ENCODE measurements at places on chromosomes 4 and X.

- peak; percentile 37 for DNase-seq
Measured at GRCh38 chrX:68978255-68978654, 149.4 kb downstream of the EFNB1 start.

GRCh38 chrX:101986586-101986985 is 54.8 kb upstream of the ZMAT1 start:
- DNase-seq = no peak

DNA sequence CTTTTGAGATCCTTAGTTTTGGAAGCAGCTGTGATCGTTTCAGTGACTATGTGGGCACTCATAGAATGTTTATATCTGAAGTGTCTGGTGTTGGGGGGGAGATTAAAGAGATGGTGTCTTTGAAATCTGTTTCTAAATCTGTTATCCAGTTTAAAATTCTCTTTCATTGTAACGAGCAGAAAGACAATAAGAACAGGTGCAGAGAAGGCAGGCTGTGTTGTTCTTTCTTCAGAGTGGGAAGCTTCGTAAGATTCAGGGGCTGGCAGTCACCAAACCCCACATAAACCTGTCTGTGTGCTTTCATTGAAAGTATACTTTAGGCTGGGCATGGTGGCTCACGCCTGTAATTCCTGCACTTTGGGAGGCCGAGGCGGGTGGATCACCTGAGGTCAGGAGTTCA is 16.3 kb upstream of the DHRSX start:
- DNase-seq = no peak

DNA sequence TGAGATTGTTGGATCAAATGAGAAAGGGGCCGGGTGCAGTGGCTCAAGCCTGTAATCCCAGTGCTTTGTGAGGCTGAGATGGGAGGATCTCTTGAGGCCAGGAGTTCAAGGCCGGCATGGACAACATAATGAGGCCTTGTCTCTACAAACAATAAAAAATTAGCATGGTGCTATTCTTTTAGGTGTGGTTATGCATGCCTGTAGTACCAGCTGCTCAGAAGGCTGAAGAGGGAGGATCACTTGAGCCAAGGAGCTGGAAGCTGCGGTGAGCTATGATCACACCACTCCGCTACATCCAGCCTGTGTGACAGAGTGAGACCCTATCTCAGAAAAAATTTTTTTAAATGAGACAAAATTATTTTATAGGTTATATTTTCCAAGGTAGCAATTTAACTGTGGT is 49.7 kb upstream of the TMEM150C start:
- no peak for DNase-seq

DNA sequence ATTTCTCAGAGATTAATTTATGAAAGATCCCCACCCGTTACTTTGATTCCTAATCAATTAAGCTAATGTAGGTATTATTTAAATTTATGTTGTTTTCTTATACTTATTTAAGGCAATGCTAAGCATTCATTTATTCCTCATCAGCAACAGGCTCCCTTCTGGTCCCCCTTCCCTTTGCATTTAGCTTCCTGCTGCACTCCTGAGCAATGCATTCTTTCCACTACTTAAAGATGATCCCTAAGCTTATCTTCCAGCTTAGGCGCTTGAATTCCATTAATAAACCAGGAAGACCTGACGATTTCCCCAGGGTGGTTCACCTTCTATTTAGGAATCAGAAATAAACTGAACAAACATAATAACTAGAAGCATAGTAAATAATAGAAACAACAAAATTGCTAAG is 1003.1 kb downstream of the FSTL5 start:
- no peak for DNase-seq

- no peak for DNase-seq
Measured at GRCh38 chr4:55127521-55127920, 2.1 kb upstream of the KDR start.

GRCh38 chr4:144310535-144310934 is 170.0 kb upstream of the GYPA start:
- no peak for DNase-seq

DNA sequence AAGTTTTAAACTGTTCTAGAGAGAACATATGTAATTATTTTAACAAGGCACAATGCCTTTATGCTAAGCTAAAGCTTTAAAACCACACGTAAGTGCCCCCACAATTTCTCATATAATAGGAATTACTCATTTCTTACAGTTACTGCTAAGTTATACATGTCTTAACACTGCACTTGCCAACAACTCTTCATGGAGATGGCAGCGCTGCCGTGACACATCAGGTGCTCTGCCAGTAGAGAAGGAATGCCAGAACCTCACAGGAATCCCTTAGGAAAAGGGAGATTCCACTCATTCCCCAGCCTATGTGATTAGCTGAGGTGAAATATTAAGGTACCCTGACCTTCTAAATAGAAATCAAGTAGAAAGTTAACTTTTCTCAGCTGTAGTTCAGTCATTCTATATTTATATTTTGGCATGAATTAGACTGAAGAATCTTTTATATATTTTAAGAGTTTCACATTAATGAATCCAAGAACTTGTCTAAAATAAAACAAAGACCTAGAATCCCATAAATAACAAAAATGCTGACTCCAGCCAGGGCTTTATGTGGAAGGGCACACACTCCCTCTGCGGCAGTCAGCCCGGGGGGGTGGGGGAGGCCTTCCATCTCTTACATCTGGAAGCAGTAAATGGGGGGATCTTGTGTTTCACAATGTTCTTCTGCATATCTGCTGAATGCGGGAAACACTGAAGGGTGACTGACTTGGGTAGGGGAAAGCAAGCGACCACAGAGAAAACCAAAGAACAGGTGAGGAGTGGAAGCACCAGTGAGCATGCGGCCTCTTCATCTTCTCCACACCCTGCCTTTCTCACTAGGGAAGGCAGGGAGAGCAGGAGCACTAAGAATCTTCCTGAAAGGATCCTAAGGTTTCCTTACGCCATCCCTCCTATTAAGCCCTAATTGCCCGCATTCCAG is 23.7 kb downstream of the ACSL1 start:
- no peak for DNase-seq

DNA sequence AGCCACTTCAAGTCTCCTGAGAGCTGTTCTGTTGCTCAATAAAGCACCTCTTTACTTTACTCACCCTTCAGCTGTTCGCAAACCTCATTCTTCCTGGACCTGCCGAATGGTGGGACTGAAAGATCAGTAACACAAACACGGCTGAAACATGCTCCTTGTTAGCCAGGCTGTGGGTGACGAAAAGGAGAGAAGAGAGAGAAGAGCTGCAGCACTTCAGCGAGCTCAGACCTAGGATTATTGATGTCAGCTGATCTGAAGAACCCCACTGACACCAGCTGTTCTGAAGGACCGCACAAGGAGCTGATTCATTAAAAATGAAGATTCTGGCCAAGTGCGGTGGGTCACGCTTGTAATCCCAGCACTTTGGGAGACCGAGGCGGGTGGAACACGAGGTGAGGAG is 2020.0 kb upstream of the ADGRL3 start:
- no peak for DNase-seq

DNA sequence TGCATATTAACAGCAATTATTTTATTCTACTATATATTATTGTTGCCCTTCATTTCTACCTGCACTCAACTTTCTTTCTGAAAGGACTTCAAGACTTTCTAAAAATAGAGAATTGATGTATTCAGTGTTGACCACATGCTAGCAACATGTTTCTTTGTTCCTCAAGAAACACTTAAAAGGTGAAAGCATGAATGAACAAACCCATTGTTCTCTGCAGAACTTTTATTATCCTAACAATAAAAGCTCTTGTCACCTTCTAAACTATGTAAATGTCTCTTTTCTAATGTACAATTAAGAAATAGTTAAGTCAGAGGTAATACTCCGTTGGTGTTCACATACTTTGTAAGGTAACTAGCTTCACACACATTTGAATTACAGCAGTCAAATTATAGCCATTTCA is 638.7 kb downstream of the FSTL5 start:
- DNase-seq = no peak

DNA sequence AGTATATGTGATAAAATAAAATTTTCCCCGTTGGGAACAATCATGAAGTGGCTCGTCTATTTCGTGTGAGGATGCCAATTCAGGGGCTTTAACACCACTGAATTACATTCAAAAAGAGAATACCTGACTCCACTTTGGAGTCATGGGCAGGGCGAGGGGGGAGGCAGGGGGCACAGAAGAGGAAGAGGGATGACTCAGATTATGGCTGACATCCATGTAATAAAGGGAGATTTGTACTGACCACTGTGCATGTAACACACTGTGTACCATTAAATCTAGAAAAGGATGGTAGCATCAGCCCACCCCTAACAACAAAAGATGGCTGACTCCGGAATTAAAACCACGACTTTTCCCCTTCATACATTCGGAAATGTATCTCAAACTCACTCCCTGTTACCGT is 1.3 kb downstream of the SLC9A7 start:
- DNase-seq = no peak

GRCh38 chr4:5785806-5786680 is 75.0 kb downstream of the EVC start:
- no peak for DNase-seq

GRCh38 chr4:94131212-94131611 is 76.5 kb upstream of the SMARCAD1 start:
- no peak for DNase-seq

- no peak for DNase-seq
Measured at GRCh38 chr4:94375364-94375763, 32.7 kb upstream of the HPGDS start.

DNA sequence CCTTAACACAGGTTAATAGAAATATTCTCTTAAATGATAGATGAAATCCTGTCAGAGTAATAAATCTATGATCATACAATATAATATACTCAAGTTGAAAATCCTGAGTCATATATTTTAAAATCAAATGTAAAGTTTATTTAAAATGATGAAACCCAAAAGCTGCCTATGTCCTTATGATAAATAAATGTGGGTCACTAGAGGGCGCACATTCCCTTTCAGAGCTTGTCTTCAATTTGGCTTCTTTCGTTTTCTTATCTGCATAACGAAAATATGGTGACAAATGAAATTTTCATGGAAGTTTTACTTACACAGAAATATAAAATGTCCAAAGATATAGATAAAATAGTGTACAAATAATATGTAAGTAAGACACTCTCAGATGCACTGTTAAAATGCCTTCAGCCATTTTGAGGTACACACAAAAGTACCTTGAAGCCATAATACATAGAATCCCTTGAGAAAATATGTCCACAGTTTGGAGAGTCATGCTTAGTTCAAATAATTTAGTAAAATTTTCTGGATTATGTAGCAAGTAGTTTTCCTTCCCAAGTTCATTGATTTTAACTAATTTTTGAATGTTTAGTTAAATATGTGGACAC is 680.4 kb downstream of the DMD start:
- DNase-seq = no peak

- no peak for DNase-seq
Measured at GRCh38 chr4:6900181-6900812, 9.3 kb upstream of the TBC1D14 start.

DNA sequence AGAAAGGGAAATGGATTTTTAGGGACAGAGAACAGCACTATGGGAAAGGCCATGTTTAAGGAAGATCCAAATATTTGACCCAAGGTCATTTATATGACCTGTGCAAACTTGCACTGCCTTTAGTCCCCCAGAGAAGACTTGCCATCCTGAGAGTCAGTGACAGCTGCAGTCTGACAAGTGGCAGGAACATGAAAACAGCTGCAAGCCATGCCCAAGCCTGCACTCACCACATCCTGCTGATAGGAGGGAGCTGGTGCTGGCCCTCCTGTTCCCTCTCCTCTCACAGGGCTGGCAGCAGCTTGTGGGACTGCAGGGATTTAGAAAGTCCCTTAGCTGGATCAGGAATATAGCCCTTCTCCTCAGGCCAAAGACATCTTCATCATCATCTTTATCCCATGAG is 187.7 kb downstream of the RAP1GDS1 start:
- DNase-seq = no peak

DNA sequence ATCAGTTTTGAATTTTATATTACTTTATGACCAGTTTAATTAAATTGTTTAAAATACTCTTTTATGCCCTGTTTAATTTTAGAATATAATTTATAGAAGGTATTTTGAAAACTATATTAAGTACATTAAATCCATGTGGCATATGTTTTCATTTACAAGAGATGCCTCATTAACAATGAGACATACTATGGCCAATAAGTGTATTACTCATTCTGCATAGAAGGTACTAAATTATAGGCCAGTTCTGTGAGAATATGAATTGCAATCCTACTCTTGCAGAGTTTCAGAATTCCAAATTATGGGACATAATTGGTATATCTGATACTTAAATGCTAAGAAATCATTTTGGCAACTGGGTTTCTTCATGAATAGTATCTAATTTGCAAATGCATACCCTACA is 951.1 kb downstream of the FAT4 start:
- no peak for DNase-seq

DNA sequence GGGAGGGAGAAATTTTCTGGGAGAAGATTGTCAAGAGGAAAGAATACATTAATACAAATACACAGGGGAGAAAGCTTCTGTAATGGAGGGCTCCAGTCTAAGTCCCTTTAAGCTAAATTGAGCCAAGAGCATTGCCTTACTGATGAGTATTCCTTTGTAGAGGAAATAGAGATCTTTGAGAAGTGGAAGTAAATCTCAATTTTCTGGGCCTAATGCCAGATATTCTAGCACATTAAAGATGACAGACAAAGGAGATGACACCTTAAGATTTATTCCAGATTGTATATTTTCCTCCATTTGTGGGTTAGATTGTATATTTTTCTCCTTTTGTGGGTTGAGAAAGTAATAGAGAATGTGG is 28.5 kb upstream of the SMAD1 start:
- no peak for DNase-seq

- DNase-seq = no peak
Measured at GRCh38 chrX:69987691-69988090, 62.0 kb downstream of the AWAT2 start.

DNA sequence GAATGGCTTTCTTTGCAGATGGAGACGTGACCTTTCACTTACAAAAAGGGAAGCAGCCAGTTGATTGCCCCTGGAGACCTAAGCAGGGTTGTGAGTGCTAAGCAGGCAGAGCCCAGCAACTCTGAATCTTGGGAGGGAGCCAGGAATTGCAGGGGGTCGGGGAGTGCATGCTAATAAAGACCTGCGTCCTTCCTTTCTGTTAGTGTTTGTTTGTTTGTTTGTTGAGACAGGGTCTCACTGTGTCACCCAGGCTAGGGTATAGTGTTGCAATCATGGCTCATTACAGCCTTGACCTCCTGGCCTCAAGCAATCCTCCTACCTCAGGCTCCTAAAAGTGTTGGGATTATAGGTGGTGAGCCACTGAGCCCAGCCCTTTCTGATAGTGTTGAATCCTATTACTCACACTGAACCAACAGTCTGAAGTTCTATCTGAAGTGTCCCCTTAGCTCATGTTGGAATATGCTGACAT is 137.4 kb downstream of the CEP135 start:
- no peak for DNase-seq

- DNase-seq = no peak
Measured at GRCh38 chr4:107592519-107592918, 127.5 kb downstream of the PAPSS1 start.
